Bronchial smooth muscle cell (primary cell): ENCODE measurements at places on chromosomes 16 and 17. TPM values are rescaled to one million over a fixed set of nuclear protein-coding genes. Genes with fewer than 3 reads are reported as not detected.

SULT1A1 gene
- 0.60 and 5.2 TPM in 2 replicates for total RNA-seq

VPS35L gene
- 29.3 and 40.4 TPM in 2 replicates for total RNA-seq

HS3ST2 gene
- under 0.01 TPM in 1 of 2 replicates, not detected in the other for total RNA-seq

LGALS9B gene
- not detected in 2 replicates for total RNA-seq

SKAP1 gene
- not detected in 2 replicates for total RNA-seq

CCDC78 gene
- 0.34 and 2.0 TPM in 2 replicates for total RNA-seq

PRAC1 gene
- not detected in 2 replicates for total RNA-seq

KRT36 gene
- not detected in 2 replicates for total RNA-seq

FNDC8 gene
- not detected in 2 replicates for total RNA-seq

SDK2 gene
- total RNA-seq = under 0.01 TPM in 2 replicates

SCNN1B gene
- total RNA-seq = not detected in 2 replicates
